B cell (primary cell): ENCODE measurements at places on chromosomes 11 and 22.

DNA sequence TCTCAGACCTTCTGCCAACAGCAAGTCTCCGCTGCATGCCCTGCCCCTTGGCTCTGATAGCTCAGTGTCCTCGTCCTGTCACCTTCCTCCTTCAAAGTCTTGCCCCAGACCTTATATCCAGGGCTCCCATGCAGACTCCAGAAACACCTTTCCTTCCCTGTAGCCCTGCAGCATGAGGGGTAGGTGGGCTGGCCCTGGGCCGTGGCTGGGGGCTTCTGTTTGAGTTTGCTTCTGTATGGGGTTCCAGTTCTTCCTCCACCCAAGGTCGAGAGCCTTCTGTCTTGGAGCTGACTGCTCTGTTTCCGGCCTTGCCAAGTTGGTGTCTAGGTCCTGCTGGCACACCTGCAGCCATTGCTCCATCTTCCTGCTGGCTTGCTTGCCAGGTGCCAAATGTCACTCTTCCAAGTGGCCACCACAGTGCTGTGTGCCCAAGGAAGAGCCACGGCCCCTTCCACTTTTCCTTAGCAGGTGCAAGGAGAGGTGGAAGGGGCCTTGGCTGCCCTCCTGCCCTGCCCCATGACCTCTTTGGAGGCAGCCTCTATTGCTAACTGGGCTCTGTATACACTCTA, 74.8 kb upstream of the NECTIN1 start:
- H3K27ac ChIP-seq, result no peak overlapping the region
- H3K27me3 ChIP-seq, result no peaks in the 10 kb centered on the region
- no peak overlapping the region for H3K4me3 ChIP-seq
- no peak for DNase-seq
- no peaks in the 10 kb centered on the region for H3K4me1 ChIP-seq
- H3K36me3 ChIP-seq, result no peaks in the 10 kb centered on the region

- H3K27ac ChIP-seq, result no peak overlapping the region
- H3K27me3 ChIP-seq, result no peaks in the 10 kb centered on the region
- DNase-seq, result no peak
- no peaks in the 10 kb centered on the region for H3K4me1 ChIP-seq
These were observed 11.7 kb upstream of the RASL10A start for GRCh38 chr22:29327089-29327764.

DNA sequence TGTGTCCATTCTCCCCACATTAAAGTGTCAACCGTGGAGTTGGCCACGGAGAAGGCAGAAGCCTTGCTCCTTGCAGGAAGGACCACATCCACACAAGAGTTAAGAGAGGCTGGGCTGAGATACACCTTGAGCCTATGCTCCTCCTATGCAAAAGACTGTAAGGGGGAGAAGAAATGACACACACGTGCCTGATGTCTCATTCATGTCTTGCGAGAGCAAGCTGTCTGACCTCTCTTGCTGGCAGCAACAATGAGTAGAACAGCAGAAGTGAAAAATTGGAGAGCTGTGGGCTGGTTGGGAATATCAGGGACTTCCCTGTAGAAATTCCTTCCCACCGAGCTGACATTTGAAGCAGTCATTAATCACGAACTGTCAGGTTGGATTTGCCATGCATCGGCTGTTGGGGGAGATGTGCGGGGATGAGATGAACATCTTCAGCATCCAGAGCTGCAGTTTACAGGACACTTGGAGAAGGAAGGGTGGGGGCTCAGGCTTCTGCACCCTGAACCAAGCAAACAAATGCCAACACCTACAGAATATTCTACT, 139.3 kb downstream of the MYO18B start:
- H3K4me3 ChIP-seq, result no peak overlapping the region
- DNase-seq, result no peak
- no peaks in the 10 kb centered on the region for H3K27me3 ChIP-seq
- H3K36me3 ChIP-seq, result no peaks in the 10 kb centered on the region
- H3K27ac ChIP-seq, result no peak overlapping the region

- no peak overlapping the region for H3K27ac ChIP-seq
- H3K4me3 ChIP-seq, result no peak overlapping the region
- DNase-seq, result no peak
- H3K27me3 ChIP-seq, result no peaks in the 10 kb centered on the region
- H3K4me1 ChIP-seq, result no peaks in the 10 kb centered on the region
- H3K36me3 ChIP-seq, result no peaks in the 10 kb centered on the region
These were observed 24.2 kb downstream of the ALX4 start for GRCh38 chr11:44285756-44286155.

DNA sequence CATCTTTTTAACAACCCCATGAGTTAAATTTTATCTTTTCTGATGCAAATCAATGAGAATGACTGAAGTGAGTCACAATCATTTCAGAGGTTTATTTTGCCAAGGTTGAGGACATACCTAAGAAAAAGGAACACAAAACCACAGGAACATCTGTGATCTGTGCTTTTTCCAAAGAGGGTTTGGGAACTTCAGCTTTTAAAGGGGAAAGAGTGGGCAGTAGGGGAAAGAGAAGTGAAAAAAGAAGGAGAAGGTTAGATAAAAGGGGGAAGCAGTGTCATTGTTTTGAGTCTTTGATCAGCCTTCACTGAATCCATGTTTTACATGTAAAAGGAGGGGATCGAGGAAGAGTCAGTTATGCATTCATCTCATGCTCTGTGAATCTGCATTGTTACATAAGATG, 45.3 kb upstream of the SPON1 start:
- no peak overlapping the region for H3K4me3 ChIP-seq
- H3K27me3 ChIP-seq, result no peaks in the 10 kb centered on the region
- H3K36me3 ChIP-seq, result no peaks in the 10 kb centered on the region
- no peak for DNase-seq
- H3K4me1 ChIP-seq, result no peaks in the 10 kb centered on the region
- H3K27ac ChIP-seq, result no peak overlapping the region

- H3K4me1 ChIP-seq, result no peaks in the 10 kb centered on the region
- no peak overlapping the region for H3K27ac ChIP-seq
- H3K36me3 ChIP-seq, result peaks cover 42% of the 10 kb centered on the region
- no peaks in the 10 kb centered on the region for H3K27me3 ChIP-seq
These were observed 30.5 kb downstream of the YDJC start for GRCh38 chr22:21599053-21599893.

DNA sequence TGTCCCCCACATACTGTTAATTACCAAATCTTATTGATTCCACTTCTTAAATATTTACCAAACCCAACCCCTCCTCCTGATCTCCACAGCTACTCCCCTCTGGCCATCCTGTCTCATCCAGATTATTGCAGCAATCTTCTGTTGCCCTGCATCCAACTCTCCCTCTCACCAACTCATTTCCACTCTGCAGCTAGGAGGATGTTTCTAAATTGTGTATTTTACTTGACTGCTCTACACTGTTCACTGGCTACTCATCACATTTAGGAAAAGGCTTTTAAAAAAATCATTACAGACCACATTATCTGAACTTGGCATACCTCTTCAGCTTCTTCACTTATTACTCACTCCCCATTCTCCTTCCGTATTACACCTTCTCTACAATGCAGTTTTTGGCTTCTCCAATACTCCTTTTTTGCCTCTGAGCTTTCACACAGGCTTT, 117.9 kb downstream of the ATG16L2 start:
- H3K27ac ChIP-seq, result peak overlapping the region; percentile 44
- DNase-seq, result no peak
- H3K36me3 ChIP-seq, result peaks cover 25% of the 10 kb centered on the region
- H3K27me3 ChIP-seq, result no peaks in the 10 kb centered on the region
- no peak overlapping the region for H3K4me3 ChIP-seq
- H3K4me1 ChIP-seq, result peaks cover 14% of the 10 kb centered on the region

DNA sequence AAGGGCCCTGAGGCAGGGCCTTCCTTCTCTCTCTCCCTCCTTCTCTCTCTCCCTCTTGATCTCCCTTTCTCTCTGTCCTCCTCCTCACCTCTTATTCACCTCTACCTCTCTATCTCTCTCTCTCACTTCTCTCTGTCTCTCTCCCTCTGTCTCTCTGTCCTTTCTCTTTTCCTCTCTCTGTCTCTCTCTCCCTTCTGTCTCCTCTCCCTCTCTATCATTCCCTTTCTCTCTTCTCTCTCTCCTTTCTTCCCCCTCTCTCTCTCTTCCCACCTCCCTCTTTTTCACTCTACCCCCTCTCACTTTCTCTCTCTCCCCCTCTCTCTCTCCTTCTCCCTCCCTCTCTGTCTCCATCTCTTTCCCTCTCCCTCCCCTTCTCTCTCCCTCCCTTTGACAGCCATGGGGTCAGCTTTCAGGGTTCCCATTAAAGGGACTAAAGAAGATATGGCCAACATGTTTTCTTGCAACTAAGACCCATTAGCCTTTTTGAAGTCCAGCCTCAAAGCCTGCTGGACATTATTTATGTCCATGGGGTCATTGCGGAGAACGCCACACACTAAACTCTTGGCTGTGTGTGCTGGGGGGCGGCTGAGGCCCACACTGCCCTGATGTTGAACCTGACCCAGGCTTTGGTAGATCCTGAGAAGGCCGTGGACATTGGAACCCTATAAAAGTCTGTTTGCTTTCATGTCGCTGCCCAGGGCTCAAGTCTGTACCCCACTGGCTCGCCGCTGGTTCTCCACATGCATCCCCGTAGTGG, 15.0 kb downstream of the ANO1 start:
- no peak overlapping the region for H3K4me3 ChIP-seq
- H3K4me1 ChIP-seq, result no peaks in the 10 kb centered on the region
- H3K27me3 ChIP-seq, result no peaks in the 10 kb centered on the region
- H3K27ac ChIP-seq, result no peak overlapping the region
- no peaks in the 10 kb centered on the region for H3K36me3 ChIP-seq
- DNase-seq, result no peak

GRCh38 chr22:49380828-49381114, 446.9 kb downstream of the BRD1 start:
- H3K4me1 ChIP-seq, result no peaks in the 10 kb centered on the region
- DNase-seq, result no peak
- H3K4me3 ChIP-seq, result no peak overlapping the region
- H3K27ac ChIP-seq, result no peak overlapping the region
- no peaks in the 10 kb centered on the region for H3K36me3 ChIP-seq
- H3K27me3 ChIP-seq, result no peaks in the 10 kb centered on the region

DNA sequence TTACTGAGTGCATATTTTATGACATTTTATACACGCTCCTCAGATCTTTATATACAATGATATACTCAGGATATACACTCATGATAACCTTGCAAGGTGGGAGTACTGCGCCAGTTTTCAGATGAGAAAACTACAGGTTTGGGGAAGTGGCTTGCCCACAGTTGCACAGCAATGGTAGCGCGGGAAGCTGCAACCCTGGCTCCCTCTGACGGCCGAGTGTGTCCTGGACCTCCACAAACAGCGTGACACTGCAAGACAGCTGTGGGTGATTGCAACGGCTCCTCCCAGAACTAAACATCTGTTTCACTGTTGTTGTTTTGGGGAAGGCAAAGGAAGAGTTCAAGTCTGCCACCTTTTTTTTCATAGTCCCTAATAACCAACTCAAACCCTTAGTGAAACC, 47.0 kb downstream of the PACSIN2 start:
- H3K4me1 ChIP-seq, result peaks cover 7% of the 10 kb centered on the region
- H3K27ac ChIP-seq, result no peak overlapping the region
- H3K36me3 ChIP-seq, result peaks cover 5% of the 10 kb centered on the region
